ENCODE measurements at places on chromosomes 1 and 21.

GRCh38 chr1:76998582-76999223, 131.4 kb downstream of the ST6GALNAC5 start:
- no peak for DNase-seq

DNA sequence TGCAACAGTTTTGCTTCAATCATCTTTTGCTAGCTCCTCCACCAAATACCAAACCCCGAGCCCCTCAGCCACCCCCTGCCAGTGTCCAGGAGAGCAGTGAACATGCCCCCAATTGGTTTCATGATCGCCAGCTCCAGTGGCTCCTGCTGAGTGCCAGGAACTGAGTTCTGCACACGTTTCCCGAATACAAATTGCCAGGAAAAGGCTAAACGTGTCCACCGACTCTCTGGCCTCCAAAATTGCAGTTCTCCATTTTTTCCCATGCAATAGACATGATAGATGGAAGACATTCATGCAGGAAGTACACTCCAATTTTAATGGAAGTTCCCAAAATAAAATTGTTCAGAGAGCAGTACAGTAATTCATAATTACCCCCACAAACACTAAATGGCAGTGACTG, 101.3 kb downstream of the SPSB1 start:
- DNase-seq, result no peak

DNA sequence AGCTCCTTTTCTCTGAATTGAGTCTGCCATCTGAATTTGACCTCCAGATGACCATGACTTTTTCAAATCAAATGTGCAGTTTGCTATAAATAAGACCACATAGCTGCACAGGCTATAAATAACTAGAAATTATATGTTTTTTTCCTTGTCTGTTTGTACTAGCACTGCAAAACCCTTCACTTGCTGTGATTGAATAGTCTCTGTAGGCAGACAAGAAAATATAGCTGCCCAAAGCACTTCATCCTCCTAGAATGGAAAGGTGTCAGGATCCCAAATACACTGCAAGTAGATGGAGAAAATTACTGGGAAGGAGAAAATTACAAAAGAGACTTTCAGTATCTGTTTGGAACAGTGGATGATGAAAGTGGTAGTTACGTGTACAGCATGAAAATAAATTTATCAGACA, 175.8 kb downstream of the APP start:
- DNase-seq, result no peak

- no peak for DNase-seq
These were observed 27.0 kb upstream of the HMGB4 start for GRCh38 chr1:33836911-33837310.

- DNase-seq, result no peak
These were observed 31.6 kb downstream of the ZBTB8OS start for GRCh38 chr1:32618673-32619221.

GRCh38 chr1:211825980-211826379, 4.6 kb downstream of the LPGAT1 start:
- no peak for DNase-seq

DNA sequence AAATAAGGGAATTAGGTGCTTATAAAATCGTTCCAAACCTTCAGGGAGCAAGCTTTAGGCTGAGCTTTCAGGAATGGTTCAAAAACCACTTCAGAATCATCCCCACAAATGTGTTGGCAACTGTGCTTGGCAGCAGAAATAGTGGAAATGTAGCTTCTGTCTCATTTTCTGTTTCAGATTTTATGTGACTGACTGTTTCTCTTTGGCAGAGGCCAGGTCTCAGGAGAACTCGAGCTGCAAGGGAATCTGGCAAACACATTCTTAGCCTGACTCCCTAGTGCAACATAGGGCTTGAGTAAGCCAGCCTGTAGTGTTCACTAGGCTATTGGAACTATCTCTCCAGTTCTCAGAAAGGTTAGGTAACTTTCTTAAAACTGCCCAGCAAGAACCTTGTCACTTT, 128.6 kb downstream of the PLA2G4A start:
- DNase-seq, result no peak

DNA sequence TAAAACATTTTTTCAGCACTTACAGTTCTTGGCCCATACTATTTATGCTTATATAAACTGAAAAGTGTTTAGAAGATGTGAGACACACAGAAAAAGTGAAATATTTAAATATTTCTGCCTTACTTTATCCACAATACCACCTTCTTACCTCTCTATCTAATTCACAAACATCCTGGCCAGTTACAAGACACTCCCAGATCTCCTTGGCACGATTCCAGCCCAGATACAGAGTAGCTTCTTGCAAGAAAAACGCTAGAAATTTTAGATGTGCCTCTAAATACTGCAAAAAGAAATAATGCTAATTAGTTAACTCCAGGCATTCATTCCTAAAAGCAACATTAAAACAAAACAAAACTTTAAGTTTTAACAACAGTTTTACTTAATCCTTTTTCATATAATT, 68.4 kb downstream of the USP24 start:
- DNase-seq, result no peak

DNA sequence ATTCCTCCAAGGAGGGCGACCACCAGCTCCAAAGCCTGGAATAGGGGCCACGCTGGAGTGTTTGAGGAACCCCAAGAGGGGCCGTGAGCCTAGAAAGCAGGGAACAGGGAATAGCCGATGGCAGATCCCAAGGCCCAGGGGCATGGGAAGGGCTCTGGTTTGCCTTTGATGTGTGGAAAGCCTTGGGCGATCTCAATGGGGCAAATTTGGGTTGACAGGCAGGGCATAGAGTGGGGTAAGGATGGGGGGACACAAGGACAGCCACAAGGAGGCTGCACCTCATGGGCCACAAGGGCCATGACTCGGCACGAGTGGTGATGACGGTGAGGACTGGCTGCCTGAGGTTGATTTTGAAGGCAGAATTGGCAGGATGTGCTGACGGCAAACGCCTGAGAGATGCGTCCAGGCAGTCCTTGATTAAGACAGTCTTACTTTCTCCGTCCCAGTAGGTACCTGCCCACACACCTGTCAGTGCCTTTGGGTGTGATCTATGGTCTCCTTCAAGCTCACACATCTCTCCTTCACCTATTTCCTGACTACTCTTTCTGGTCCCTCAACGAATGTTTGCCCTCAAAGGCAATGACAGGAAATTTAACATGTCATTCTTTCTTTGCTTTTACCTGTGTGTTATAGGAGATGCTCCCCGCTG, 2.0 kb upstream of the TMPRSS3 start:
- no peak for DNase-seq

GRCh38 chr1:231284441-231284840, 43.4 kb downstream of the GNPAT start:
- no peak for DNase-seq

DNA sequence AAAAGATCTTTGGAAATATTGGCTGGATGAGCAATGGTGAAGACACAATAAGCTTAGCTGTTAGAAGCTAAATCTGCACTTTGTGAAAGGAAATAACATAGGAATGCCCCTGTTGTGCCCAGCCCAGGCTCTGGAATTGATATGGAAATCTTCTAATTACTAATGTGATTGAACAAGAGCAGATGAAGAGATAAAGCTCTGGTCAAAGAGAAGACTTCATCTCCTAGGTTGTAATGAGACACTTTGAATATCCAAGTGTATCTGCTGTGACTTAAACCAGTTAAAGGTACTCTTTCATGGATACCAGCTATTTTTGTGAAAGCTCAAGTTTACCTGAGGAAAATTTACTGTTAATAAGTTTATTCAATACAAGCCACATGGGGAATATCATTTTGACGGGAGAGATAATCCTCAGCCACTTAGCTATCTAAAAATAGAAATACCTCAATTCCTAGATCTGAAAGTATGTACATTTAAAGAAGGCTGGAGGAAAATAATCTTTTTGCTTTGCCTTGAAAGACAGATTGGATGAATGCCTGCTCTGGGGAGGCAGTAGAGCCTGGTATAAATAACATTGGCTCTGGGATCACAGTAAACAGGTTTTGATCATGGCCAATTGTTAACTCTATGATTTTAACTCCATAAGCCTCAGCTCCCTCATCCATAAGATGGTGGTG, 494.0 kb upstream of the B3GALT2 start:
- DNase-seq, result no peak

- no peak for DNase-seq
These were observed 1065.6 kb downstream of the PLA2G4A start for GRCh38 chr1:187894349-187894748.

- no peak for DNase-seq
These were observed 13.7 kb downstream of the PSMA5 start for GRCh38 chr1:109412551-109412950.

- no peak for DNase-seq
These were observed 1.9 kb downstream of the MANEAL start for GRCh38 chr1:37795340-37796125.

- no peak for DNase-seq
These were observed 46.5 kb downstream of the PKP1 start for GRCh38 chr1:201329801-201330200.

GRCh38 chr1:17776426-17776825, 21.3 kb downstream of the ACTL8 start:
- DNase-seq, result no peak

DNA sequence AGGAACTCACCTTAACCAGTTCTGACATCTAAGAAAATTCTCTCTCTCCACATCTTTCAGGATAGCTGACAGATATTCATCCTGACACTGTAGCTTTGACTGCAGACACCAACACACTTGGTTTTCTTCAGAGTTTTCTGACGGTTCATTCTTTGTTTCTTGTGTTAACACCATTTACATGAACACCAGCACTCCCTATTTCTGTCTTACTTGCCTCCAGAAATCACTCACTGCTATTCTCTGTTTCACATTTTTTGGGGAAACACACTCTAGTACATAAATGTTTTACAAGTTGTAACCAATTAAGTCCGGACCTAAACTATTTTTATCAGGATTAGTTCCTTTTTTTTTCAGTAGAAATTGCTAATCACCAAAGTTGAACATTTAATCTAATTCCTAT, 15.4 kb downstream of the FLVCR1 start:
- no peak for DNase-seq

DNA sequence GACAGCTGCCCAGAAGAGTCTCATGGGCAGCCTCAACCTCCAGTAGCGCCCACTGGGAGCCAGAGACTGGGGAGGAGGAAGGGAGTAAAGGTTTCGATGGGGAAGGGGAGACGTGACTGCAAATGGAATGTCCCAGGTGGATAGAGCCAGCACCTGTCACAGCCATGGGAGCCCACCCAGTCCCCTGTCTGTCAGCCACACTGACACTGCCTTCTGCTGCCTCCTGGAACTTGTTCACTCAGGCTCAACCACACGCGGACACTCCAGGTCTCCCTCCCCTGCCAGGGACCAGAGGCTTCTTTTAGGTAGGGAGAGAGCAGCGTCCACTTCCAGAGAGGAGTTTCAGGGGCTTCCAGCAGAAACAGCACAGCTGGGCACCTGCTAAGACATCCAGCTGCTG, 346.3 kb downstream of the NPHP4 start:
- DNase-seq, result no peak

DNA sequence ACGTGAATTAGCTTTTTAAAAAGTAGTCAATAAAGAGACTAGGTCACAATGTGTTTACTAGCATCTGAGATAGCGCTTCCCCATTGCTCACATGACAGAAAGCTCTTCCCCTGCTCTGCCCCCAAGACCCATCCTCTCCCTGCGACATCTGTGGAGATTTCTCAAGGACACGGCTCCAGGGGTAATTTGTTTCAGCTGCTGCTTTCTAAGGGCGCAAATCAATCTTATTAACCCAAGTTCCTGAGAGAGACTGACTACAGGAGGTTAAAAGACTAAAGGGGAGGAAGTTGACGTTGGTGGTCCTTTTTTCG, at the start of gene MYOCOS:
Gene MYOCOS (plus strand): TSS at position 92 of the 311 bp plus-strand sequence. CDS start 1,641 bp downstream, outside the sequence.
- DNase-seq, result no peak

DNA sequence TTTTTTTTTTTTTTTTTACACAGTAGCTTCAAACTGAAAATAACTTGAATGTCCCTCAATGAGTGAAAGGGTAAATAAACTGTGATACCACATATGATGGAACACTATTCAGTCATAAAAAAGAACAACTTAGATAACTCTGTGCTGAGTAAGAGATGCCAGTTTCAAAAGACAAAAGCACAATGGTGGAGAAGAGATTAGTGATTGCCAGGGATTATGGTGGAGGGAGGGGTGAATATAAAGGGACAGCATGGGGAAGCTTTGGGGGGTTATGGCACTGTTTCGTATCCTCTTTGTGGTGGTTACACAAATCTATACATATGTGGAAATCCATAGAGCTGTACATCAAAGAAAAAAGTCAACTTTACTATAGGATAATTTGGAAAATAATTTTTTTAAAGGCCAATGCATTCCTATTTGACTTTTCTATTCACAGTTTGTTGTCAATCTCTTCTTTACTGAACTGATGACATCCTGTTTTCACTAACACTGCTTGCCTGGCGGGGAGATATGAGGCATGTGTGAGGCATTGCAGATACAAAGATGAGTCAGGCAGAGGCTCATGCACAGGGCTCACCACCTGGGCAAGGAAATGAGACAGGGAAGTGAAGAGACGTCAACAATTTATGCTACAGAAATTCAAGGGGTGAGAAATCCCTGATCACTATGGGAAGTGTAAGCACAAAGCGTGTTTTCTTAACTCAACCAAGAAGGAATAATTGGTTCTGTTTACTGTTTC, 302.7 kb downstream of the DUSP10 start:
- DNase-seq, result no peak

GRCh38 chr1:188463919-188464318, 1635.2 kb downstream of the PLA2G4A start:
- no peak for DNase-seq

DNA sequence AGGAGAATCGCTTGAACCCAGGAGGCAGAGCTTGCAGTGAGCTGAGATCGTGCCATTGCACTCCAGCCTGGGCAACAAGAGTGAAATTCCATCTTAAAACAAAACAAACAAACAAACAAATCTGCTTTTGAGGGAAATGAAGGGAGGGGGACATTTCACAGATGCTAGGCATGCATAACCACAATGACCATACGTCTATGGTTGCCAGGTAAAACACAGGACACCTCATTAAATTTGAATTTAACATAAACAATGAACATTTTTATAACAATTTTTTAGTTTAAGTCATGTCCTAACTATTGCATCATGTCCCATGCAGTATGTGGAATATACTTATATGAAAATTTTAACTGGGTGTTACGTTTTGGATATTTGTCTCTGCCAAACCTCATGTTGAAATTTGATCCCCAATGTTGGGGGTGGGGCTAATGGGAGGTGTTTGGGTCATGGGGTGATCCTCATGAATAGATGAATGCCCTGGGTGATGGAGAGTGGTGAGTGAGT, 31.0 kb upstream of the ZBTB18 start:
- DNase-seq, result no peak

DNA sequence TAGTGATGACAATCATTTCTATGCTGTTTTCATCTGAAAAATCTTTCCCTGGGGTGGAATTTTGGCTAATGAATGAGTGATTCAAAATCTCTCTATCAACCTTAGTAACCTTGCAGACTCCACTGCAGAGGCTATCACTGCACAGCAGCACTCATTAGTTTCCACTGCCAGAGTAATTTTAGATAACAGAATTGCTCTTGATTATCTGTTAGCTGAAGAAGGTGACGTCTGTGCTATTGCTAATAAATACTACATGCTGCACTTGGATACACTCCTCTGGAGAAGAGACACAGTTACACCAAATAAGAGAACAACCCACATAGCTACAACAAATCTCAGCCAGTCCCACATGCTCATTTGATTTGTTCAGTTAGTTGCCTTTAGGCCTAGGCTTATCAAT, 1348.4 kb downstream of the NCAM2 start:
- no peak for DNase-seq
